GM13977 (cell line): ENCODE measurements at places on chromosomes 2 and 18.

GRCh38 chr2:242020196-242021004, 150.9 kb downstream of the RTP5 start:
- no peak for DNase-seq

GRCh38 chr2:211070547-211070946, 514.1 kb downstream of the CPS1 start:
- DNase-seq, result no peak

DNA sequence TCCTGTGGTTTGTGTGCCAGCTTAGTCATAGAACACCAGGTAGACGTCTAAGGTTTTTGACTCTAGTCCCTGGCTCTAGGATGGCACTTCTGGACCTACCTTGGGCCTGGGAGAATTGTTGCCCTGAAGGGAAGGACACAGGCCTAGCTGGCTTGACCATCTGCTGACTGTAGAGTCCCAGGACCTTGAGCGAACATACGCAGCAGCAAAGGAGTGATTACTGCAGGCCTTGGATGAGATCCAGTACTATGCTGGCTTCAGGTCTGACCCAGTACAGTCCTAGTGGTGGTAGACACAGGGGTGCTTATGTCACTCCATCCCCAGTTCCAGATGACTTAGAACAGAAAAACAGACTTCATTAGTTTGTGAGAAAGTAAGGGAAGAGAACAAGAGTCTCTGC, 37.7 kb downstream of the ST8SIA3 start:
- DNase-seq, result no peak

GRCh38 chr2:39723946-39724827, 54.9 kb downstream of the THUMPD2 start:
- no peak for DNase-seq

DNA sequence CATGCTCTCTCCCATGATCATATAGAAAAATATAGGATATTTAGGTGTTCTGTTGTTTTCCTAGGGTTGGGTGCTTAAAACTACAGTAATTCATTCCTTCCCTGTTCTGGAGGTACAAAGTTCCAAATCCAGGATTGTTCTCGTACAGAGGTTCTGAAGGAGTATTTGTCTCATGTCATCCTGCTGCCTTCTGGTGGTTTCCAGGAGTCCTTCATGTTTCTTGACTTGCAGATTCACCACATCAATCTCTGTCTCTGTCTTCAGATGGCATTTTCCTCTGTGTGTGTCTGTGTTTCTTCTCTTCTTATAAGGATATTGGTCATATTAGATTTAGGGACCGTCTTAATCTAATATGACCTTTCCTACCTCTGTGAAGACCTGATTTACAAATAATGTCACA, 397.9 kb downstream of the NYAP2 start:
- no peak for DNase-seq

DNA sequence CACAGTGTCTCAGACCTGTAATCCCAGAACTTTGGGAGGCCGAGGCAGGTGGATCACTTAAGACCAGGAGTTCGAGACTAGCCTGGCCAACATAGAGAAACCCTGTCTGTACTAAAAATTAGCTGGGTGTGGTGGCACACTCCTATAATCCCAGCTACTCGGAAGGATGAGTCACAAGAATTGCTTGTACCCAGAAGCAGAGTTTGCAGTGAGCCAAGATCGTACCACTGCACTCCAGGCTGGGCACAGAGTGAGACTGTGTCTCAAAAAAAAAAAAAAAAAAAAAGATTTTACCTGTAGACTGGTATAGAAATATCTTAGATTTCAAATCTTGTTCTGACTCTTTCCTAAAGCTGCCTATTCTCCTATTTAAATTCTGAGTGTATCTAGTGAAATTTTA, 7.2 kb upstream of the KLHL29 start:
- no peak for DNase-seq

DNA sequence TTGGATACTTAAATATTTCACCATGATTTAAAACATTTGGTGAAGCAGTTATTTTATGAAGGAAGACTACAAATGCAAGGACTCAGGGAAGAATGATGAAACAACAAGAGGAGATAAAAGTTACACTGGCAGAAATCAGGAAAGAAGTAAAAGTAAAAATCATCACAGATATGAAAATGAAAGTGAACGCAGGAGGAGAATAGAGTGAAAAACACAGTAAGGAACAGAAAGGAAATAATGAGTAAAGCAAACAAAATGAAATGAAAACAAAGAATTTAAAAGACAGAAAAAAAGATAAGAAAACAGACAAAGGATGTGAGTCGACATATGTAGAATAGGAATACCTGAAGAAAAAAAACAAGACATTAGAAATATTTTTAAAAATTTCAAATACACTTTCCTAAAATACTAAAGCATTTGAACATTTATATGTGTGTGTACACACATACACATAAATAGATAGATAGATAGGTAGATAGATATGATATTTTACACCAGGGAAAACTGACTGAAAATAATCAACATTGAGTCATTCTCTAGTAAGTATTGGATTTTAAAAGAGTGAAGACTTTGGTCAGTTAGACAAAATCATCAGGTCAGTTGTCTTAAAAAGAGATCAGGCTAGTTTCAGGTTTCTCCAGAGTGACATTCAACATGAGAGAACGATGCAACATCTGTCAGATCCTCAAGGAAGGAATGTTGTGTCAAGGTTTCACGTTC, 12.1 kb upstream of the KDSR start:
- DNase-seq, result peak; percentile 19

- DNase-seq, result no peak
These were observed 161.5 kb downstream of the ZNF521 start for GRCh38 chr18:25190472-25190871.

- DNase-seq, result no peak
These were observed 794.4 kb upstream of the FSHR start for GRCh38 chr2:49948744-49949143.

DNA sequence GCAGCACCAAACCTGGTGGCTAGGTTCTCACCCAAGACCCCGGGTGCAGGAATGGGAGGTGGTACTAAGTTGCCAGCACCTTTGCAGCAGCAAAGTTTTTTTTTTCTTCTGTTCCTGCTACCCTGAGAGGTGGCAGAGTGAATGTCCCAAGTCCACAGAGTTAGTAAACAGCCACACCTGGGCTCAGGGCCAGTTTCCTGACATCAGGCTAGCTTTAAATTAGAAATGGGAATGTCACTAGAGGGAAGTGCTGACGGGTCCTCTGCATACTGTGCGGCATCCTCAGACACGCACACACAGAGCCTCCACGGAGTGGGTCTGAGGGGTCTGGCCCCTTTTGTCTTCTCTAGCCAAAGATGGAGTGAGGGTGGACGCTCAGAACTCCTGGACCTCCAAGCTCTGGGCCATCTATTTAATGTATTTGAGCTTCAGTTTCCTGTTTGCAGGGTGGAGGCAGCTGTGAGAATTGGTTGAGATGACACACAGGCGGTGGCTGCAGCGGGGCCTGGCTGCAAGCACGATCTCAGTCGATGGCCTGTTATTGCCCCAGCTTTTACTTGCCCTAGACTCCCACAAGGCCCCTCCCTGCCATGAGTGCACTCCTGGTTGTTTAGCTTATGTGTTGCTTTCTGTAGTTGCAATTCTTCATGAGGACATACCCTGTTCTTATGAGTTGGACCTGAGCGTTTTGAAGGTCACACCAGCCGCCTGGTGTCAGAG, 751.4 kb upstream of the HS6ST1 start:
- no peak for DNase-seq

DNA sequence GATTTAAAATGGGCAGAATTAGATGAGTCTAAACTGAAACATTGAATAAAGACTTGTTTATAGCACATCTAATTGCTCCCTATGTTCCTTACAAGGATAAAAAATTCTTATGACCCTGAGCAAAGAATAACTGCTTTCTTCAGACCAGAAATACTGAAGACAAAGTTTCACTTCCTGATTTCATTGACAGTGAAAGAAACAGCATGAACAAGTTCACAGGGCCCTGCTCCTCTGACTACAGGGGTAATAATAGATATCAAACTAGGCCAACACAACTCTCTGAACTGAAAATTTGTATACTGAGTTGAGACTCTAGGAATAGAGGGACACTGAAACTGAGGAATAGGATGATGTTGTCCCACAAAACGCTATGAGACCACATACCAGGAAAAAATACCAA, 1383.3 kb upstream of the CDH2 start:
- peak; percentile 5 for DNase-seq

DNA sequence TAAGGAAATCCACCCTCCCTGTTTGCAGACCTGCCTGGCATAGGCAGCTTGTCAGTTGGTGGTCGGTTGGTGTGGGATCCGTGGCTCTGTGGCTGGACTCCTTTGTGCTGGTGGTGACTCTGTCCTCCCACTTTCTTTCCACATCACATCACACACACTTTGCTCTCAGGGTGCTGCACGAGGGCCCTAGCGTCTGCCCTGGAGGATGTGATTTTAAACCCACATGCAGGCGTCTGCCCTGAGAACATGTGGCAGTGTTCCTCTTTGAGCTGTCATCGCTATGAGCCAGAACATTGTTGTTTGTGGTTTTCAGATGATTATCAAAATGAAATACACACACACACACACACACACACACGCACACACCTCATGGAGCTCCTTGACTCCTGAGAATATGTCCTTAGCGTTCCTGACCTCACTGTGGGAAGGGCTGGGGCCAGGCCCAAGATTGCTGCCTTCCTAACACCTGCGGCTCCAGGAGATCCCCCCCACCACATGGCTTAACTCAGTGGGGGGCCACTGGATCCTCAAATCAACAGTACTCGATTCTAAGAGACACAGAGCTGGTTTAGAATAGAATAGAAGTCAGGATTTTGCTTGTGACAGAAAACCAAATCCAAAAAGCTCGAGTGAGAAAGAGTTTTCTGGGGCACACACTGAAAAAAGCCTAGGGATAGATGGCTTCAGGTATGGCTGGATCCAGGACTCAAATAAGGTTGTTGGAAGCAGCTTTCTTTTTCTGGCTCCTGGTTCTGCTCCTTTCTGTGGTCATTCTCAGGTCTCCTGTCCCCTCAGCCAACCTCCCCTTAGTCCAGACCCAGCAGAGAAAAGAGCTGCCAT, 54.8 kb downstream of the RTP5 start:
- DNase-seq, result no peak

DNA sequence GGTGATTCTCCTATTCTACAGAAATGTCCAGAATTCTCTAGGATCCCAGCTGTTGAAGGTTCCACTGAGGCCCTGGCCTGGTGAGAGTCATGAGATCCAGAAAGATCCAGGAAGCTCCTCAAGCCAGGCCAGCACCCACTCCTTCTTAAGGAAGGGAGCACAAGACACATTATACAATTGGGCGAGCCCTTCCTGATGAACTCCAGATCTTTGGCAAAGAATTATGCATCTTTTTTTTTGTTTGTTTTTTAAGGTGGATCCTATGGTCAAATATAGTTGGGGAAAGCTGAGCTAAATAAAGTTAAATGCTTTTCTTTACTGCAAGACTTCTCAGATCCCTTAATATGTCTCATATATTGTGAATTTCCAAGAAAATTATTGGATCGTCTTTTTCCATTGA, 37.0 kb upstream of the LOXHD1 start:
- no peak for DNase-seq

GRCh38 chr2:105645938-105646773, 98.6 kb upstream of the NCK2 start:
- no peak for DNase-seq

DNA sequence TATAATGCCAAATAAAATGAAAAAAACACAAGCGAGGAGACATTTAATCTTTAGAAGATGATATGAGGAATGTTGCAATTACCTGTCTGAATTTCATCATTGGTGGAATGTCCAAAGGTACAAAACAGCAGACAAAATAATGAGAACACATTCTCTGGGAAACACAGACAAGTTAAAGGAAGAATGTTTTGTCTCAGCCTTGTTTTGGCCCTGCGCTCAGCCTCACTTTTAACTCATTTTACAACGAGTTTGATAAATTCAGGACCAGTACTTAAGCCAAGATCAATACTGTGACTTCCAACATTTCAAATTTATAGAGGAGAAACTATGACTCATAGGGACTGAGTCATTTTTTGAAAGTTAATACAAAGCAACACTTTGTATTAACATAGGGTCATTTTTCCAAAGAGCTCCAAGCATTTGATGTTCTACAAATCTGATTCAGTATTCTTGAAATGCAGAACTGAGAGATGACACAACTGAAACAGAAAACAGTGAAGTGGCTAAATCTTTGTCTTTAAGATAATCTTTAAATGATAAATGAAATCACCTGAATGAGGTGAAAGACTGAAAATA, 833.2 kb upstream of the CHAC2 start:
- peak; percentile 4 for DNase-seq
